Epithelial cell of proximal tubule (primary cell): ENCODE measurements at places on chromosomes 7 and 10. TPM values are rescaled to one million over a fixed set of nuclear protein-coding genes. Genes with fewer than 3 reads are reported as not detected.

Gene GRM8
- total RNA-seq = not detected in 2 replicates

Gene ANKRD30A
- total RNA-seq = not detected in 2 replicates

Gene SLC26A3
- total RNA-seq = not detected in 2 replicates

Gene PRRT4
- 1.3 TPM in 1 of 2 replicates, not detected in the other for total RNA-seq

Gene HKDC1
- 42.0 and 75.2 TPM in 2 replicates for total RNA-seq

Gene PLXNA4
- total RNA-seq = not detected in 2 replicates

Gene SUGCT
- 3.8 and 4.4 TPM in 2 replicates for total RNA-seq

Gene TMEM225B
- total RNA-seq = 0.17 and 0.43 TPM in 2 replicates

Gene NKX2-3
- total RNA-seq = not detected in 2 replicates

Gene ITPRID1
- not detected in 2 replicates for total RNA-seq

Gene NXPH1
- not detected in 2 replicates for total RNA-seq

Gene TMEM229A
- not detected in 2 replicates for total RNA-seq

Gene WNT16
- 0.22 TPM in 1 of 2 replicates, not detected in the other for total RNA-seq

Gene DPCD
- total RNA-seq = 36.2 and 65.6 TPM in 2 replicates
